Neural crest cell (in vitro differentiated cells): ENCODE measurements at places on chromosomes 12 and 14.

GRCh38 chr12:49936925-49937324 lies 13.6 kb upstream of the AQP2 start:
- no peak for DNase-seq

DNA sequence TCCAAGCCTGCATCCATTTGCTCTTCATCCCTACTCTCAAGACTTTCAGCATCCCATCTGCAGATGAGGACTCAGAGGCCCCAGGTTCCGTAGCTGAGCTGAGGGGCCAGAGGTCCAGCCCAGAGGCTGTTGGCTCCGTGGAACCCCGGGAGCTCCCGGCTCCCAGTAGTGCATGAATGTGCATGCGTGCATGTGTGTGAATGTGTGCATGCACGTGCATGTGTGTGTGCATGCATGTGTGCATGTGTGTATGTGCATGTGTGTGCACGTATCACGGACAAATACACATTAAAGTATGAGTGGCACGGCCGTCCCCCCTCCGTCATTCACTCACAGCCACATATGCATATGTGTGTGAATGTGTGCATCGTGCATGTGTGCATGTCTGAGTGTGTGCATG lies 149.9 kb downstream of the KIF26A start:
- no peak for DNase-seq

DNA sequence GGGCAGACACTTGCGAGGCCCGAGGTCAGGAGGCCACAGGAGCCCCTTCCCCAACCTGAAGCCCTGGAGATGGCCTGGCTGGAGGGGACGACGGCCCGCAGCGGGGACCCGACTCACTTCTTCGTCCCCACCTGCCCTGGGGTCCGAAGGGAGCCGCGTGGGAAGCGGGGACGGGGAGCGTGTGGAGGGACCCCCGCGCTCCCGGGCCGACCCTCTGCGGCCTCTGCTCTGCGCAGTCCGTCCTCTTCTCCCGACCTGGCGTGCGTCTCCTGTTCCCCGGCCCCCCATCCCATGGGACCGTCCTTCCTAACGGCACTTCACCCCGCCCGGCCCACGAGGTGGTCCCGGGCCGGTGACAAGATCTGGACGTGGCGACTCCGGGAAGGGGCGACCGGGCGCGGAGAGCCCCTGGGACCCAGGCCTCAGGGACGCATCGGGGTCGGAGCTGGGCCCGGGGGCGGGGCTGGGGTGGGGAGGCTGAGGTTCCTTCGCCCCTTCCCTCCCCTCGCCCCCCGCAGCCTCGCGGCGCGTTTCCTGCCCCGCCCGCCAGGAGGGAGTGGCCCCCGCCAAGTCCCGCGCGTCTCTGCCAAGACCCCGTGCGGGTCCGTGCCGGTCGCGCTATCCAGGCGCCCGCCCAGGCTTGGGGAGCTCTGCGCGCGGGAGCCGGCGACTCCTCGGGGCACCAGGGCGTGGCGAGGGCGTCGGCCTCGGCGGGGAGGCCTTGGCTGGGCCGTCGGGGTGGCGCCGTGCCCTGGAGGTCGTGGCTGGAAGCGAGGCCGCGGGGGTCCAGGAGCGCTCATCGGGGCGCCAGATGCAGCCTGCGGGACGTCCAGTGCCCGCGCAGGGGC lies 97.1 kb downstream of the TNFAIP2 start:
- DNase-seq, result no peak

DNA sequence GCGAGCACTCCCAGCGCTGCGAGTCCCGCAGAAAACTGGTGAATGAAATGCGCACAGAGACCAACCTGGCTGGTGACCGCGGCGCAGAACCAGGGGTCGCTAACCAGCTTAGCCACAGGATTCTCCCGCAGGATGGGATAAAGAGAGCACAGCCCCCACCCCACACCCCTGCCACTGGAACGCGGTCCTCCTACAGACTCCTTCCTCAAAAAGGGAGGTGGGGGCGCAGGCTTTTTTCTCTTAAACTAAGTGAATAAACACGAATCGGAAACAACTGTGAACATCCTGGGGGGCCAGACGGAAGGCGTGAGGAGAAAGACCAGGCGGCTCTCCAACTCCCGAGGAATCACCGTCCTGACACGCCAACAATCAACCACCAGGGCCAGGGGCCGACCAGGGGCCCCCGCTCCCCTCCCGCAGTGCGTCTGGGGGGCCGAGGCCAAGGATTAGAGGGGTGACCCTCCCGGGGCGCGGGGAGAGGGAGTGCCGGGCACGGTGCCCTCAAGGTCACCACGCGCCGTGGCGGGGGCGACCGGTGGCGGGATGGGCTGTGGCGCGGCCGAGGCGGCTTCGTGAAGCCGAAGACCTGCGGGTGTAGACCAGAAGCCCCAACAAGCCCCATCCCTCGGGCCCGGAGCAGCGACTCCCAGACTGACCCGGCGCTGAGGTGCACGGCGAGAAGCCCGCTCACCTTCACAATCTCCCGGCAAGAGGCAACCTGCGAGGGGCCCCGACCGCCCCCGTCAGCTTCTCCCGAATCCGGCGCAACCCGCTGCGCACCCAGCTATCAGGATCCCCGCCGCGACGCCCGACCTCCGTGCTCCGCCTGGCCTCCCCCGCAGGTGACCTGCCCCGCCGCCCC lies 704 bp downstream of the ATP2B1 start:
- peak; percentile 35 for DNase-seq

- DNase-seq, result no peak
These were observed 17.7 kb upstream of the NEDD1 start for GRCh38 chr12:96889273-96889933.

DNA sequence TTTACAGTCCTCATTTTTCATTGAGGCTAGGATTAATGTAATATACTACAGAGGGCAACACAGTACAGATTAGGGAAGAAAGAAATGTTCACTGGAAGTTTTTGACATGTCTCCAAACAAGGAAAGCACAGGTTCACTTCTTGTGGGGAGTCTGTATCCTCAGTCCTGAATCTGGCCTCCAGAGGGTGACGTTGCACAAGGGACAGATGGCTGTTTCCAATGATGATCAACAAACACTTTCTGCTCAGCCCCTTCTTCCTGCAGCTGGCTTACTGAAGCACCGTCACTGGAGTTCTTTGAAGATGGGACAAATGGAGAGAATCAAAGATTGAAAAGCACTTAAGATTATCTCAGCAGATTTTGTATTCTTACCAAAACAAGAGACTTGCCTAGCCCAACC lies 123.3 kb upstream of the OR4E1 start:
- no peak for DNase-seq

- DNase-seq, result no peak
These were observed 20.3 kb downstream of the FANCM start for GRCh38 chr14:45156067-45156466.

GRCh38 chr12:94690198-94690771 lies 39.9 kb upstream of the TMCC3 start:
- no peak for DNase-seq

DNA sequence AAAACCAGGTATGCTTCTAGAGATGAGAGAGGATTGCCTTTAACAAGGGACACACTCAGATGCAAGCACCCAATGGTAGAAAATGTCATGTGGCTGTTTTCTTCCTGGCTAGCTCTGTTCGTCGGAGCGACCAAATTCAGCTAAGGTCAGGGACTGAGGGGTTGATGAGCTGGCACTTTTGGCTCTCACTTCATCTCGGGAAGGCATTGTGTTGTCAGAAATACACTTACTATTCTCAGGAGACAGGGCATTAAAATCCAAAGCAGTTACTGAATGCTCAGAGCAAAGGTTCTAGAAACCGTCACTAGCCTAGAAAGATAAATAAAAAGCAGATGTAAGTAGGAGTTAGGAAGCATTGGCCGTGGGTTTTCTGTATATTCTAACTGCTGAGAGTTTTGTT lies 275.7 kb upstream of the SSTR1 start:
- DNase-seq, result no peak

DNA sequence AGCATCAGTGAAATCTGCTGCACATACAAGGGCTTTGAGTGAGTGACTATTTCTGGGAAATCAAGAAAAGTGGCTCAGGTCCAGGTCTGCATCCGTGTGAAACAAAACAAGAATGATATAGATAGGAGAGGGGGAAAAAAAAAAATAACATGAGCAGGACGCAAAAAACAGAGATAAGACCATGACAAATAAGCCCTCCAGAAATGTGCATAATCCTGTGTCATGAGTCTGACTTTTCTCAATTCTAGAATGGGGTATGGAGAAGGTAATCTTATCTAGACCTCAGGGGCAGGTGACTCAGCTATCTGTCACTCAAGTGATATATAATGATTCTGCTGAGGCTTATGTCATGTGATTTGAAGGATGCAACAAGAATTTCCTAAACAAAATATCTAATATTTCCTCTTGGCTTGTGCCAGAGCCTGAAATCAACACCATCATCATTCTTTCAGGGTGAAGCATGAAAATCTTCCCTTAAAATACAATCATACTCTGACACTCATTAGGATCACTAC lies 250.0 kb downstream of the PHLDA1 start:
- no peak for DNase-seq

DNA sequence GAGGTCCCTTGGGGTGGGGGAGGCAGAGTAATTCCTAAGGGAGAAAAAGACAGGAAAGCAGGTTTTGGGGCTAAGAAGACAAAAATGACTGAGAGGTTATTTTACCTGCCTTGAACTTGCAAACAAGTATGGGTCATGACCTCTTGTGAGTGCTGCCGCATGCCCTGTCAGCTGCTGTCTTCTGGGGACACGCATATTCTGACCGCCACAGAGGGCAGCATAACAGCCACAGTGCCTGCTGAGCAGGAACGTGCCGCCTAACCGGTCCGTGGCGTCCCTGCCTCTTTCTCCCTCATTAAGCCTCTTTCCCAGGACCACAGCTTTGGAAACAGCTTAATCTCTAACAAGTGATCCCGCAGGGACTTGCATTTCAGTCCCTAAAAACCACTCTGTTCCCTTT lies 51.3 kb upstream of the KCNA1 start:
- peak; percentile 8 for DNase-seq

GRCh38 chr14:50087341-50088116 lies 28.8 kb downstream of the VCPKMT start:
- no peak for DNase-seq

GRCh38 chr12:54611715-54612149 lies 23.0 kb downstream of the LACRT start:
- no peak for DNase-seq

DNA sequence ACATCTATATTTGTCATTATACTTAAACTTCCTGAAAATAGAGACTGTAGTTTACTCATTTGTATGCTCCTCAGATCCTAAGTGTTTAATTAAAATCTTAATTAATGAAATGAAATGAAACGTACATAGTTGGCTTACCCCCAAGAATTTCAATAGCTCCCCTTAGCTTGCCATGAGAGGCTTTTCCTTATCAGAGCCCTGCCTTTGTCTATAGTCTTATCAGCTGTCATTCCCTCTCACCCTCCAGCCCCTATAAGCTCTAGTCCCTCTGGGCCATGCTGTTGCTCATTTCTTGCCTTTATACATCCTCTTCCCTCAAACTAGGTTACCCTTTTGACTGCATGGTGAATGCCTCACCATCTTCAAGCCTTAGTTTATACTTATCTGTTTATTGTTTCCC lies 1.1 kb upstream of the RTRAF start:
- DNase-seq, result no peak

DNA sequence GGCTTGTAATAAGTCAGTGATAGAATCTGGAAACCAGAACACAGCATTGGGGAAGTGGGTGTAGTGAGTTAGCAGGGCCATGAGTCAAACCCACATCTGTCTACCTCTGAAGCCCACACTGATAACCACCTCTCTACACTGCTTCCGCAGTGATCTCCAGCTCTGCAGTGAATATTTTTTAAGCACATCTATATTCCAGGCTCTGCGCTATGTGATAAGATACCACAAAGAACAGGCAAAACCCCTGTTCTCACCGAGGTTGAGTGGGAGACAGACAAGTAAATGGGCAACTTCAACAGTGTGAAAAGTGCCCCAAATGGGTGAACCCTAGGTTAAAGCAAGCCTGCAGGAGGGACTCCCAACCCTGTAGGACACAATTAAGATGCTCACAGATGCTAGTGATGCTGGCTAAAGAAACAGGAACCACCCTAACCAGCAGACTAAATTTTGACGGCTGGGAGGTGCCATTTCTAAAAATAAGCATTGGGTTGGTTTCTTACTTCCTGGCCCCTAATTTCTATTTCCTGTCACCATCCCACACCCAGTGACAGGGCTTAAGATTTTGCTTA lies 375.0 kb downstream of the DPF3 start:
- DNase-seq, result no peak

DNA sequence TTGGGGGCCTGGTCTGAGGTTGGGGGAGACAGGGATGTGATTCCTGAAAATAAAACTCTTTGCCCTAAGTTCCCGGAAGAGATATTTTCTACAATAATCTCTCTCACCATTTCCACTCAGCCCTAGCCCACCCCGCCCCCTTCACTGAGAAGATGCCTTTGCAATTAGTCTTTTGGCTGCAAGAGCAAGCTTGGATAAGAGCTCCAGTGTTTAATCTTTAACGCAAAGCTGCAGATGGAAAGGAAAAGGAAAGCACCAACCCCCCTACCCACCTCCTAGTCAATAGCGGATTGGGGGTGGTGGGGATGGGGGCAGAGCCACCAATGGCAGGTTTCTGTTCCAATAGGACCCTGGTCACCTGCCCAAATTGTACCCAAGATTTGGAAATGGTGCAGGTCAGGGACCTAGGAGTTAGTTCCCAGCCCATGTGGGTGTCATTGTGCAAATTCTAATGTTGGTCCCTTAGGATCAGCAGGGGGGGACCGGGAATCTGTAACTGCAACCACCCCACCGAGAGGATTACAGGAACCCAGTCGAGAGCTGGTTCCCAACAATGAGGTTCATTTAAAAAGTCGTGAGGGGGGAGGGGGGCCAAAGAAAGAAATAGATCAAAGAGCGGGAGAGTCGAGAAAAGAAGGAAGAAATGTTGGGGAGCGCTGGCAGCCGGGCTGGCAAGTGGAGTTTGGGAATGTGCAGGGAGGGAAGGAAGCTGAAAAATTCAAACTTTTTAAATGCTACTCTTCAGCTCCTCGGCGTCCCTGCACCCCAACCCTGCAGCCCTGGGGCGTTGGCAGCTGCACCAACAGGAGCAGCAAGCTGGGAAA lies 1.6 kb downstream of the ZFP36L1 start:
- DNase-seq, result no peak

DNA sequence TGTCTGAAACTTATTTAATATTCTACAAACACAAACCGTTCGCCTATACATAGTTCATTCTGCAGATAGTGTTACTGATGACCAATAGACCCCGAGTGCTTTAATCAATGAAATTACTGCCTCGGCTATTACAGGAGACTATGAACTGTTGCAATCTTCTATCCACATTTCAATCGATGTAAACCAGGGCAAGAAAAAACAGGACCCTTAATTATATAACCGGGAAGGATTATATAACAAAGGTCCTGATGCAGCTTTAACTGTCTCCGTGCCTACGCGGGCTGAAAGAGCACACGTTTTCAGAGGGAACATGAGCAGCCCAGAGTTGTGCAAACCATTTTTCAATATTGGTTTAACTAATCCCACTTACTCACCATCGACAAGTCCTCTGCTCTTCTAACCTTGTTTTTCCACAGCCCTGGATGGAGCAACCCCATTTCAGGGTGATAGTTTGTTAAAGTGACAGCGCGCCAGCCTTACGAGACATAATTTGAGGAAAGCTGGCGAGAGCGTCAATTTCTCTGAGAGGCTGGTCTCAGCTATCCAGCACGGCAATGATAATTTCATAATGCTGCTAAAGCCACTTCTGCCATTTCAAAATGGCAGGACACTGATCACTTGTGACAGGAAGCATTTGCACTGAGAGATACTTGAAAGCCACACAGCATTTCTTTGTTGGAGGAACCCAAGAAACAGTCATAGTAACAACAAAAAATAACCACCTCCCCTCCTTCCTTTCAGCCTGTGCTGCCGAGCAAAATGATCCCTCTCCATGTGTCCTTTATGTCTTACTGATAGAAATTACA lies 184.6 kb downstream of the FOXN3 start:
- no peak for DNase-seq
